Large intestine (tissue), 12 donors: ENCODE measurements at places on chromosomes 16 and 17. TPM values are rescaled to one million over a fixed set of nuclear protein-coding genes. Genes with fewer than 3 reads are reported as not detected.

- H3K36me3 ChIP-seq = no peaks in the 10 kb centered on the region
- no peak overlapping the region for H3K4me3 ChIP-seq
- DNase-seq = no peak
- H3K27me3 ChIP-seq = peaks cover 30% of the 10 kb centered on the region
Observed at GRCh38 chr17:21379080-21379711, 3.0 kb downstream of the KCNJ12 start.

Gene EMC6
- 39.7 TPM for polyA plus RNA-seq

Gene TK2
- 21.2 TPM for polyA plus RNA-seq

GRCh38 chr16:5874899-5875298 lies 777.3 kb upstream of the EEF2KMT start:
- no peaks in the 10 kb centered on the region for H3K36me3 ChIP-seq
- H3K4me1 ChIP-seq = no peaks in the 10 kb centered on the region
- H3K4me3 ChIP-seq = no peak overlapping the region
- H3K27ac ChIP-seq = no peak overlapping the region

- H3K27ac ChIP-seq = peak overlapping the region; percentile 98
- peak overlapping the region; percentile 11 for H3K4me3 ChIP-seq
- H3K27me3 ChIP-seq = no peaks in the 10 kb centered on the region
- H3K4me1 ChIP-seq = peaks cover 57% of the 10 kb centered on the region
- peak; percentile 61 for DNase-seq
Observed at GRCh38 chr17:45172541-45173286, 11.0 kb downstream of the HEXIM2 start.

GRCh38 chr17:68512960-68513474 lies 787 bp downstream of the PRKAR1A start:
- peak overlapping the region; percentile 91 for H3K27ac ChIP-seq
- no peaks in the 10 kb centered on the region for H3K4me1 ChIP-seq
- H3K36me3 ChIP-seq = peaks cover 21% of the 10 kb centered on the region
- no peaks in the 10 kb centered on the region for H3K27me3 ChIP-seq

- H3K4me3 ChIP-seq = no peak overlapping the region
- H3K27ac ChIP-seq = no peak overlapping the region
- no peak for DNase-seq
- peaks cover 5% of the 10 kb centered on the region for H3K4me1 ChIP-seq
- H3K27me3 ChIP-seq = no peaks in the 10 kb centered on the region
Observed at GRCh38 chr16:84136331-84137125, 8.4 kb downstream of the HSDL1 start.

Gene FBXL20
- 8.8 TPM for polyA plus RNA-seq

GRCh38 chr17:78034429-78035091 lies 76.1 kb downstream of the TNRC6C start:
- no peak overlapping the region for H3K4me3 ChIP-seq
- DNase-seq = no peak
- no peaks in the 10 kb centered on the region for H3K4me1 ChIP-seq
